Stimulated activated naive CD4-positive, alpha-beta T cell treated with Interleukin-2 at 50 U/mL for 16 hours (primary cell): ENCODE measurements at places on chromosomes 2 and 18.
A peak's percentile ranks its signal among the peaks of the same experiment; 100 is the strongest.

DNA sequence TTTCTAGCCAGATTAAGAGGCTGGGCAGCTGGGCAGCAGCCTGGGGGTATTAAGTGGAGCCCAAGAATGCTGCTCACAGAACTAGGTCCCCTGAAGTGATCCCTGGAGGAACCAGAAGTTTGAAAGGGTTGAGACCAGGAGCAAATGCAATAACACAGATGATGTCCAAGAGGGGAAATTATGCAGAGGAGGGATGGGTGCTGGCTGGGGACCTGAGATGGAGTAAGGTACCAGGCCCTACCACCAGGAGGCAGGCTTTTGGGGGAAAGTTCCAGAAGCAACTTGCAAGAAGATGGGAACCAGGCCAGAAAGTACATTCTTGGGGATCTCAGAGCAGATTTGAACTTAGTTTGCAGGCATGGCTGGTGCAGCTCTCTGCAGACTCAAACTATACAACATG, 175.1 kb downstream of the NCK2 start:
- peak; percentile 36 for DNase-seq

- DNase-seq, result no peak
Observed at GRCh38 chr2:72949045-72949444, 31.7 kb downstream of the EMX1 start.

DNA sequence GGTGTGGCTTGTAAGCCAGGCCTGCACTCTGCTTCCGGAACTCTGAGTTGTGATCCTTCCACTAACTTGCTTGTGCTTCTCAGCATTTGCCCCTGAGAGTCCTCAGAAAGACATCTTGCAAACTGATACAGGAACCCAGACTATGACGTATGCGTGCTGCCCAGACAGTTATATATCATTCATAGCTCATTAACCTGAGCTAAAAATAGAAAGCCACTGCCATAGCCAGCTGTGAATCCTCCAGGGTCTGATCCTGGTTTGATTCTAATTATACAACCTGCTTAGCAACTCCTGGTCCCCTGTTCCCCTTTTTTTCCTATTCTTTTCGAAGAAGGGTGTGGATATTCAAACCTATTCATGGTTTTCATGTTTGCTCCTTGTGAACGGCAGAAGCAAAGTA, 63.7 kb downstream of the MARCHF4 start:
- DNase-seq, result no peak

DNA sequence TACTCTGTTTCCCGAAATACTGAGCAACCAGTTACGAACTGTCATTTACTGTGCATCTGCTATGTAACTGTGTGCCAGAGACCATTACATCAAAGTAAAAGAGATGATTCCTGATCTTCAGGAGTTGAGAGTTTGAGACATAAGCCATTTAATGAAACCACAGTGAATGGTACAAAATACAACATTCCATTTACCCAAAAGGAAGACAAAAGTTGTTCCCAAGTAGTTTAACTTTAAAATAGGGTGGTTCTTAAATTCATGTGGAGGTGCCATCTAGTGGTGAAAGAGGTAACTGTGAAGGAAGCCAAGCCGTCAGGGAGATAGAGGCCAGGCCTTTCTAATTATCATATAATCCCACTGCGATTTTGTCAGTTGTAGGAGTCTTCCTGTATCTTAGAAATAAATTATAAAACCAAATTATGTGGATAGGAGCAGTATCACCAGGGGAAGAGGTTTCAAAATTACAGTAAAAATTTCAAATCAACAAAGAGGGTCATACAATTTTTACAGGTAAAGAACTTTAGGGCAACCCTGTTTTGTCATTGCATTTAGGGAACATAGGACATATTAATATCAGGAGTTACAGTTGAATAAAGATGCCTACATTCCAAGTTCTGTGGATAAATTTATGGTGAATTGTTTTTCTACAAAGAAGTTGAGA, 67.7 kb downstream of the EPAS1 start:
- DNase-seq, result peak; percentile 3

DNA sequence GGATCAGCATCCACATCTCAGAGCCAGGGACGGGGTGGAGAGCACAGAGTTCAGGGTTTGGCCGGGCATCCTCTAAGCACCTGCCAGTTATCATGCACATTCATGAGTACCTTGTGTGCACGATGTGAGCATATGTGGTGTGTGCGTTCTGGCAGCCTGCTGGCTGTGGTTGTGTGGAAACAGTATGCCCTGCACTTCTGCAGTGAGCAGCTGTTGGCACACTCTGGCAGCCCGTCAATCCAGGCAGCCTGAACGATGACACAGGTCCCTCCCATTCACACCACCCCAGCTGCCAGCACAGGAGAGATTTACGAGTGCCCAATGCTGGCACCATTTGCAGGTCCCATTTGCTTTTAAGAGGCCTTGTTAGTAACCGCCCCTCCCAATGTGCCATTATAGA, 74.2 kb downstream of the CD8B2 start:
- DNase-seq, result no peak

GRCh38 chr2:53739032-53739431, 28.6 kb upstream of the CHAC2 start:
- DNase-seq, result no peak
